ENCODE measurements at places on chromosomes 7 and 10. TPM values are rescaled to one million over a fixed set of nuclear protein-coding genes. Genes with fewer than 3 reads are reported as not detected.

AMPH gene
- total RNA-seq = not detected

ELFN1 gene
- total RNA-seq = 0.49 TPM

SPDYE2 gene
- not detected for total RNA-seq

MOGAT3 gene
- not detected for total RNA-seq

HTR7 gene
- total RNA-seq = 0.15 TPM

ADGRA1 gene
- total RNA-seq = 0.03 TPM

DGKI gene
- 0.38 TPM for total RNA-seq

FOXI2 gene
- total RNA-seq = not detected

Data from A549 treated with DMSO at 1 μM for 4 hours (cell line).